ENCODE measurements at places on chromosomes 1 and 21. TPM values are rescaled to one million over a fixed set of nuclear protein-coding genes. Genes with fewer than 3 reads are reported as not detected.

- no peak for DNase-seq
Observed at GRCh38 chr1:85148524-85149250, 52.1 kb downstream of the SYDE2 start.

GRCh38 chr1:205766570-205766969 lies 8.7 kb downstream of the RAB29 start:
- DNase-seq = no peak

- DNase-seq = peak; percentile 29
Observed at GRCh38 chr1:236281198-236281653, 532 bp downstream of the ERO1B start.

Gene A3GALT2
- polyA plus RNA-seq = not detected

DNA sequence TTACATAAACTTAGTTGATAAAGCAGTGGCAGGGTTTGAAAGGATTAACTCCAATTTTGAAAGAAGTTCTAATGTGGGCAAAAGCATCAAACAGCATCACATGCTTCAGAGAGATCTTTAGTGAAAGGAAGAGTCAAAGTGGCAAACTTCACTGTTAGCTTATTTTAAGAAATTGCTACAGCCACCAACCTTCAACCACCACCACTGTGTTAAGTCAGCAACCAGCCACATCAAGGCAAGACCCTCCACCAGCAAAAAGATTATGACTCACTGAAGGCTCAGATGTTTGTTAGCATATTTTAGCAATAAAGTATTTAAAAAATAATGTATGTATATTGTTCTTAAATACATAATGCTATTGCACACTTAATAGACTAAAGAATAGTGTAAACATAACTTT lies 21.3 kb upstream of the MAGI3 start:
- DNase-seq = no peak

Gene TFF3
- not detected for polyA plus RNA-seq

DNA sequence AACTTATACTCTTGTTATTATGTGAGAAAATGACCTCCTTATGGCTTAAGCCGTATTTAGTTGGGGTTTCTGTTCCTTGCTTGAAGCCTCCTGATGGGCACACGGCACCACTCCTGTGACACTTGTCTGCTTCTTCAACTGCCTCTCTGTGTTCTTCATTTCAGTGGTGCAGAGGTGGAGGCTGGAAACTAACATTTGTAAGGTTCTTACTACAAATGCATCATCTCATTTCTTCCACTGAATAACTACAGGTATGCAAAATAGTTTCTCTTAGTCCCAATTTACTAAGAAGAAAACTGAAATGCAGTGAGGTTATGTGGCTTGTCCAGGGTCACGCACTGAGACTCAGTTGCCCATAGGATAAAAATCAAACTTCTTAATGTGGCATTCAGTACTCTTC lies 23.6 kb upstream of the ZNF362 start:
- DNase-seq = no peak

Gene C1orf105
- not detected for polyA plus RNA-seq

DNA sequence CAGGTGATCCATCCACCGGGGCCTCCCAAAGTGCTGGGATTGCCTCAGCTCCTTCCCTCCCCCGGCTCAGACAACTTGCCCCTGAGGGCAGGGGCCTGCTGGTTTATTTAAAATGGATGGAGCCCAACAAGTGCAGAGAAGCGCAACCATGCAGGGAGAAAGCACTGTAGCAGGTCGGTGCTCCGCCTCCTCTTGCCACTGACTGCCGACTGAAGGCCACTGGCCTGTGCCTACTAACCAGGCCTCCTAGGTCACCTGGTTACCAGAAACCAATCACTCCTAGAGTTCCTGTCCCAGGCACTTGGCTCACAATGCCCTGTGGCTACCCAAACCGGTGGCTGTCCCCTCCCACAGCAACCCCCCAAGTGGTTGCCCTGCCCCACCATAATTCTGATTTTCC lies 35.9 kb downstream of the ZNF695 start:
- DNase-seq = no peak

All from A549 (cell line).